ENCODE measurements at places on chromosomes 1 and 21.
A peak's percentile ranks its signal among the peaks of the same experiment; 100 is the strongest.

DNA sequence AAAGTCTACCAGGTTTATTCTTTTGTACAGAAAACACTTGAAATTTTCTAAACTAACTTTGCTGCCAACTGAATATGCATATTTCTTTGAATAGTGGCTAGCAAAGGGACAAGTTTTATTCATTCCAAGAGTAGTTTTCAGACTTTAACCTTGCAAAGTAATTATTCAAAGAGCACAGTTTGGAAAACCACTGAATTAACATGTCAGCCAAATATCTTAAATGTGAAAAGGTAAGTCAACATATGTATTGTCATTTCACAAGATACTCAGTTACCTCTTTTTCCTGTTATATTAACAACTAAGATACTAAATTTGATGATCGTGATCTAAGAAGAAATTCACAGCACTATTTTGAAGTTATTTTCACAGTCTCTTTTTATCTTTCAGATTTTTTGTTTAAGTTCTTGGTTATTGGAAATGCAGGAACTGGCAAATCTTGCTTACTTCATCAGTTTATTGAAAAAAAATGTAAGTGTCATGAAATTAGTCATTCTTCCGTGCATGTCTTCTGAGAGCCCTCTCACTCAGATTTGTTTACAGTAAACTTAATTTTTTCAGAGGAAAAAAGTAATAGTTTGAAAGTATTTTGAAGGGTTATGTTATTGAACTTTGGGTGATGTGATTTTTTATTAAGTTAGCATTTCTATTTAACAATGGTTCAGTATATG, 15.3 kb downstream of the RAB4A start:
- DNase-seq: no peak

DNA sequence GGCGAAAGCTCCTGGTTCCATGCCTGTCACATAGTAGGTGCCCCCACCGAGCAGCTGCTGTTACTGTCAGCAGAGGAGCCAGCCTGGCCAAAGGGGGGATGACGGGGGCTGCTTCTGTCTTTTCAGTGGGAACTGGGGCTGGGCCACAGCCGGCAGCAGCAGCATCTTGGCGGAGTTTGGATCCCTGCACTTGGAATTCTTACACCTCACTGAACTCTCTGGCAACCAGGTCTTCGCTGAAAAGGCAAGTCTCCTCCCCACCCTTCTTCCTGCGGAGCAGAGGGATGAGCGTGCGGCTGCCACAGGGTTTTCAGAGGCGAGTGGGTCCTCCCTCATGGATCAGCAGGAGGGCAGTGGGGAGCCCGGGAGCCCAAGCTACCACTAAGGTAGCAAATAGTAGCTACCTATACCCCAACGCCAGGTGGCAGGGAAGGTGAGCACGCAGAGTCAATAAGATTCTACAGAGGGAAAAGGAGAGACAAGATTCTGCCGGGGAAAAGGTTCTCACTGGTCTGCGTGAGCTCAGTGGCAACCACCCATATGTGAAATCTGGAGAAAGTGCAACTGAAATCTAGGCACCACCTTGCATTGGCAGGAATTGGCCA, 41.4 kb upstream of the SELENON start:
- DNase-seq: no peak

- DNase-seq: no peak
Measured at GRCh38 chr1:205304695-205305070, 16.9 kb downstream of the NUAK2 start.

GRCh38 chr1:104671684-104672353, 922.1 kb downstream of the AMY1C start:
- no peak for DNase-seq

- DNase-seq: no peak
Measured at GRCh38 chr1:206460836-206461426, 9.3 kb upstream of the IKBKE start.

DNA sequence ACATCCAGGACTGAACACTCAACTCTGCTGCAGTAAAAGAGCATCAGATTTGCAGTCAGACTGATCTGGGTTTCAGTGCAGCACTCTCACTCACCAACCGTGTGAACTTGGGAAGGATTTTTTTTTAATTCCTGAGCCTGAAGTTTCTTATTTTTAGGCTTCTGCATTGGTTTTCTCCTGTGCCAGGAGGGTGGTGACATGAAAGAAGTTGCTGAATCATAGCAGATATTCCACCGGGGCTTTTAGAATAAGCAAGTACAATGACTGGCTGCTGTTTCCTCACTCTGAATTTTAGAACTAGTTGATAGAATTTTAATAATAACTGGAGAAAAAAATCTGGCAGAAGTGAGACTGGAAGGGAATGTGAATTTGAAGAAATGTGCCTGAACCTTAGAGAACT, 11.6 kb downstream of the ADAM30 start:
- DNase-seq: no peak

DNA sequence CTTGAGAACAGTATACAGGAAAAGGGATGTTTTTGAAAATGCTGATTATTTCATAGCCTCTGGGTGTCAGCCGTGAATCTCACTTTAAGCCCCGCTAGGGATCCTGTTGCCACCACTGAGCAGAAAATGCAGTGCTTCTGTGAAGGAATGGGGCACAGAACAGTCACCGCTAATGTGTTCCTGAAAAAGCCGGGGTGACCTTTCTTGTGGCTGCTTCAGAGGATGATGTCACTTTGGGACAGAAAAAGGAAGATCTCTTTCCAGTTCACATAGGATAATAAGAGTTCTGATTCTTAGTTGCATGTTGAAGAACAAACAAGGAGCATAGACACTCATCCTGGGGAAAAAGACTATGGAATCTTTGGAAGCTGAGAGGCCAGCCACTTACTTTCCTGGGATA, 349.6 kb downstream of the DISC1 start:
- DNase-seq: no peak

GRCh38 chr1:205088341-205088740, 4.1 kb upstream of the TMEM81 start:
- DNase-seq: no peak

- DNase-seq: no peak
Measured at GRCh38 chr1:239815074-239815473, 276.6 kb upstream of the FMN2 start.

GRCh38 chr1:243733670-243734307, 116.3 kb downstream of the AKT3 start:
- no peak for DNase-seq

- peak; percentile 92 for DNase-seq
Measured at GRCh38 chr1:39158327-39159086, 46.0 kb upstream of the MACF1 start.

- no peak for DNase-seq
Measured at GRCh38 chr1:2334366-2334765, 57.0 kb downstream of the MORN1 start.

GRCh38 chr1:58418283-58419228, 128.0 kb downstream of the OMA1 start:
- no peak for DNase-seq

DNA sequence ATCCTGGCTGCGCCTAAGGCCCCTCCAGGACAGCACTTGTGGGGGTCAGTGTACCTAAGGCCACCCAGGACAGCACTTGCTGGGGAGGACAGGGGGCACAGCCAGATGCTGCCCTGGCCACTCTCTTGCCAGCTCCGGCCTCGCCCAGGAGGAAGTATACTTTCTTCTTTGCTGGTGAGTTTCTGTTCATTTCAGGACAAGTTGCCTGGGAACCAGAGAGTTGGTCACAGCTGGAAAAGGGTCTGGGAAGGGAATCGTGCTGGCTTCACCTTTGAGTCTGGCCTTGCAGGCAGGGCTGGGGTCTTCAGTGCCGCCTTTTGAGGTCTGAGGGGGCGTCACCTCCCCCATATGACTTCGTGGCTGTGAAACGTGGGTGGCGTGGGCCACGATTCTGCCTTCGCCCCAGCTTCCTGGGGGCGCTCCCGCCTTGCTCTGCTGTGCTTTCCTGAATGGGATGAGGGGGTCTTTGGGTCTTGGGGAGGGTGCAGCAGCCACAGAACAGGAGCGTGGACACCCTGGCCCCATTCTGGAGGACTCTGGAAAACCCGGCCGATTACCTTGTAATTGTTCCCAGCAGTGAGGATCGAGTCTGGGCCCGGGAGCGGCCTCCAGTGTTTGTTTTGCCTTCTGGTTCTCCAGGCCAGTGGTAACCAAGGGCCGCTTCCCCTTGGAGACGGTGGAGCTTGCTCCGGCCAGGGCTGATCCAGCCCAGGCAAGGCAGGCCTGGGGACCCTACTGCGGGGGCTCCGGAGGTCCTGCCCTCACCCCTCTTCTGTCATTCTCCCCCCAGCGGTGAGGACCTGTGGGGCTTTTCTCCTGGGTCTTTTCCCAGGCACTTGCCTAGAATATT, 45.9 kb downstream of the SPSB1 start:
- no peak for DNase-seq

DNA sequence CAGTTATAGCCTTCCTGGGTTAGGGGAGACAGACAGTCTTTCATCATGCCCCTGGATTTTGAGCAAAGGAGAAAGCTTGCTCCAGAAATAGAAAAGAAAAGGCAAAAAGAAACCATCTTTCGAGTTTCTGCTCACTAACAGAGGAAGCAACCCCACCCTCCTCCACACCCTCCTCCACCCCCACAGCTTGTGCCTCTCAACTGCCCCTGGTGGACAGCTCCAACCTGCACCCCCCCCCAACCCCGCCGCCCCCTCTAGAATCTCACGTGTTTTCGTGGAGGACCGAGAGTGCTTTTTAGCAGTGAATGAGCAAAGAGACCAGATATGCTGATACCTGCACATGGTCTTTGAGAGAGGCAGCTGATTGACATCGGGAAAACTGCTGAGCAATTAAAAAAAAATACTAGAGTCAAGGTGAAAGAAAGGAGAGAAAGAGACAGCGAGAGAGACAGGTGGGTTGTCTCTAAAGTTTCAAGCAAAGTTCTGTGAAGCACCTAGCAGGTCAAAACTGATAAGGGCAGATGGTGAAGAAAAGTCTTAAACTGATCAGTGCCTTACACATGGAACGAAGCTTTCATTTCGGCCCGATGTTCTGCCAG, 358.3 kb downstream of the KIF26B start:
- no peak for DNase-seq

All from renal cortical epithelial cell (primary cell).